IPS DF 6.9 (cell line): ENCODE measurements at places on chromosomes 12 and 14.

DNA sequence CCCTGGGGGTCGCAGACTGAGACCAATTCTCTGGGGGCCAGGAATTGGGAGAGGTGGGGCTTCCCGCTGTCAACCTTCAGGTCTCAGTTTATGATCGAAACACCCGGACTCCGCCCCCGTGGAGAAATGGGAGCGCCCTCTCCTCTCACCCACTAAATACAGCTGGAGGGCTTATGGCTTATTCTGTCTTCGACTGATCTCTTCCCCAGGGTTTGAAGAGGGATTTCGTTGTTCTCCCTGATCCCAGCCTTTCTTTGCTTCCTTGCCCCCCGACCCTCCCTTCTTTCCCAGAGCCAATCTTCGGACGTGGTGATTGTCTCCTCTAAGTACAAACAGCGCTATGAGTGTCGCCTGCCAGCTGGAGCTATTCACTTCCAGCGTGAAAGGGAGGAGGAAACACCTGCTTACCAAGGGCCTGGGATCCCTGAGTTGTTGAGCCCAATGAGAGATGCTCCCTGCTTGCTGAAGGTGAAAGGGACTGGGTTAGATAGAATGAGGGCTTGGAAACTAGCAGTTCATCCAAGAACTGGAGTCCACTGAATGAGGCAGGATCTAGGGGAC, 607 bp downstream of the OS9 start:
- peak overlapping the region; percentile 68 for H3K4me3 ChIP-seq
- no peak for DNase-seq
- H3K36me3 ChIP-seq = no peaks in the 10 kb centered on the region
- no peak overlapping the region for H3K27ac ChIP-seq

DNA sequence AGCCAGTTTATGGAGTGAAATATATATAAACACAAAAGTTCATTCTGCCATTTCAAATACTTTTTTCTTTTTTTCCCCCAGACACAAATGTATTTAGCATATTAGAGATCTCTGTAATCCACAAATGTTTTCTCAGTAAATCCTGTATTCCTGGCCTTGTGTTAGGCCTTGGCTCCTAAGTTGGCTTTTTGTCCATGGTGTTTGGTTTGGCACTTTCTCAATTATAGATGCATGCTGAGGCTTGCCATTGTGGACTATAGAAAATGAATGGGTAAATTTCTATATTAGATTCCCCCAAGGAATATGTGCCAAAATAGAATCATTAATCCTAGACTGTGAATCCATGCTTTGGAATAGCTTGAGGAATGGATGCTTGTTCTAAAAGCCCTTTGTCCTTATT, 17.0 kb downstream of the RIC8B start:
- DNase-seq = no peak
- no peak overlapping the region for H3K4me3 ChIP-seq
- no peaks in the 10 kb centered on the region for H3K36me3 ChIP-seq
- H3K4me1 ChIP-seq = no peaks in the 10 kb centered on the region
- no peak overlapping the region for H3K27ac ChIP-seq
- no peaks in the 10 kb centered on the region for H3K27me3 ChIP-seq

DNA sequence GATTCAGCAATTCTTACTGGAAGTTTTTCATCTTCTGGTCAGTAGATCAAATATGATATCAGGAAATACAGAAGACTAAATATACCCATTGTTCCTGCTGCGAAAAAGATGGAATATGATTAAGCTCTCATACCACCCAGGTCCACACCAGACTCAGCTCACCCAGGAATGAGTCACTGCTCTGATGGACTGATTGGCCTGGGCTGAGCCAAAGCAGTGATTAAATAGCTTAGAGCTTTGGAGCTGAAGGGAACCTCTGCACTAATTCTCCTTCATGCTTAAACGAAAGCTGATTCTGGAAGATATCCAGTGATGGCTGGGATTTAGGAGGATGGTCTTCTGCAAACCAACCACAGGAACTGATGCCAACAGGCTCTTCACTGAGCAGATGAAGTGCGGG, 62.0 kb upstream of the SYT1 start:
- DNase-seq = no peak
- H3K4me3 ChIP-seq = no peak overlapping the region
- H3K27ac ChIP-seq = no peak overlapping the region
- no peaks in the 10 kb centered on the region for H3K4me1 ChIP-seq

DNA sequence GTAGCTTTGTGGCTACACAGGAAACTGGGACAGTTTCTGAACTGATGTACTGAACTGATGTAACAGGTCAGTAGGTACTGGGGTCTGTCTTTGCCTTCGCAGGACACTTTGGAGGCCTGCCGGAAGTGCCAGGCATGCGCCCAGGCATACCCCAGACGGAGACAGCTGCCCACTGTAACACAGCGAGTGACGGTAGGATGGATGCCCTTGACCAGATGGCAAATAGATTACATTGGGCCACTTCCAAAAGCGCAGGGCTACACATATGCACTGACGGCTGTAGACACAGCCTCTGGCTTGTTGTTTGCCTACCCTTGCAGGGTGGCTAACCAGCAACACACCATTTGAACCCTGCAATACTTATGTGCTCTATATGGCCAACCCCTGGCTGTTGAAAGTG, 94.1 kb upstream of the TMPO start:
- H3K36me3 ChIP-seq = no peaks in the 10 kb centered on the region
- no peak for DNase-seq
- H3K27me3 ChIP-seq = no peaks in the 10 kb centered on the region
- H3K4me1 ChIP-seq = peaks cover 3% of the 10 kb centered on the region; the same call in 1 of the 2 replicates
- H3K4me3 ChIP-seq = no peak overlapping the region

DNA sequence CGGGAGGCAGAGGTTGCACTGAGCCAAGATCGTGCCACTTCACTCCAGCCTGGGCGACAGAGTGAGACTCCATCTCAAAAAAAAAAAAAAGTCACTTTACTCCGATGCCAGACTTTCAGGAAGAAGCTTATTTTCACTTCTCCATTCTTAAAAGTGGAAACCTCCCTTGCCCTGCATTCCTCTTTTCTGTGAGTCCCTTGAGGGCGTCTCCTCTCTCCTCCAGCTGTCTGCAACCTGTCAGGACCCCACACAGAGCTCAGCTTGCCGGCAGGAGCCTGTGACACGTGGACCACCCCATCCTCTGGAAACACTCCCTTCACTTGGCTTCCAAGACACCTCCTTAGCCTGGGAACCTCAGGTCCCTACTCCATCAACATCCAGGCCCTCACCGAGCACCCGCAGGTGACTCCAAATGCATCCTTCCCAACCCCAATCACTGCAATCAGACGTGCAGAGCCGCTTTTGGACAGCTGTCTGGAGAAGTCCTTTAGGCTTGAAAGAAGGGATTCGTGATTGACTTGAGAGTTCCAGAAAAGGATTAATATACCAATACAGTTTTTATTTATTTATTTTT, 34.3 kb downstream of the SLC15A4 start:
- H3K4me3 ChIP-seq = no peak overlapping the region

- no peak for DNase-seq
- no peaks in the 10 kb centered on the region for H3K4me1 ChIP-seq
- 0 out of 2 replicates have a peak, but pooled peaks cover 6% of the 10 kb centered on the region for H3K36me3 ChIP-seq
- no peaks in the 10 kb centered on the region for H3K27me3 ChIP-seq
- no peak overlapping the region for H3K27ac ChIP-seq
- H3K4me3 ChIP-seq = no peak overlapping the region
Measured at GRCh38 chr14:103688441-103688840, 26.8 kb downstream of the XRCC3 start.

DNA sequence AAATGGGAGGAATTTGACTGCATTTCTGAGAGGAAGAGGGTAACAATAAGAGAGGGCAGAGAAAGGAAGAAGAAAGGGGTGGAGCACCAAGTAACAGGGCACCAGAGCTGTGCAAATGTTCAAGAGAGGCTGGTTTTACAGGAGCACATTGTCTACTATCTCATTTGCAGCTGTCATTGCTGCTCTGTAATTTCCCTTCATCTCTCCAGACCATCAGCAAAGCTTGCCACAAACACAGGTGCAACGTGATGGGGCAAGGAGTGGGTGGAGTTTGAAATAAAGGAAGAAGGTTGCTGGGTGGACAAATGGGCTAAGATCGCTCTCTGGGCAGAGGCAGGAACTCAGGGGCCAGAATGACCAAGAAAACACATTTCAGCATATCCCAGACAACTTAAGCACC, 47.9 kb upstream of the PLEKHG6 start:
- no peaks in the 10 kb centered on the region for H3K27me3 ChIP-seq
- DNase-seq = no peak
- H3K4me1 ChIP-seq = peaks cover 1% of the 10 kb centered on the region; the same call in 1 of the 2 replicates
- H3K36me3 ChIP-seq = no peaks in the 10 kb centered on the region

- no peak overlapping the region for H3K27ac ChIP-seq
- DNase-seq = no peak
- no peak overlapping the region for H3K4me3 ChIP-seq
- no peaks in the 10 kb centered on the region for H3K36me3 ChIP-seq
- H3K27me3 ChIP-seq = no peaks in the 10 kb centered on the region
Measured at GRCh38 chr14:106844608-106845285, 1318.4 kb downstream of the TMEM121 start.

- H3K4me3 ChIP-seq = no peak overlapping the region
- no peaks in the 10 kb centered on the region for H3K4me1 ChIP-seq
- H3K27me3 ChIP-seq = no peaks in the 10 kb centered on the region
Measured at GRCh38 chr12:39112064-39112463, 206.7 kb upstream of the CPNE8 start.

DNA sequence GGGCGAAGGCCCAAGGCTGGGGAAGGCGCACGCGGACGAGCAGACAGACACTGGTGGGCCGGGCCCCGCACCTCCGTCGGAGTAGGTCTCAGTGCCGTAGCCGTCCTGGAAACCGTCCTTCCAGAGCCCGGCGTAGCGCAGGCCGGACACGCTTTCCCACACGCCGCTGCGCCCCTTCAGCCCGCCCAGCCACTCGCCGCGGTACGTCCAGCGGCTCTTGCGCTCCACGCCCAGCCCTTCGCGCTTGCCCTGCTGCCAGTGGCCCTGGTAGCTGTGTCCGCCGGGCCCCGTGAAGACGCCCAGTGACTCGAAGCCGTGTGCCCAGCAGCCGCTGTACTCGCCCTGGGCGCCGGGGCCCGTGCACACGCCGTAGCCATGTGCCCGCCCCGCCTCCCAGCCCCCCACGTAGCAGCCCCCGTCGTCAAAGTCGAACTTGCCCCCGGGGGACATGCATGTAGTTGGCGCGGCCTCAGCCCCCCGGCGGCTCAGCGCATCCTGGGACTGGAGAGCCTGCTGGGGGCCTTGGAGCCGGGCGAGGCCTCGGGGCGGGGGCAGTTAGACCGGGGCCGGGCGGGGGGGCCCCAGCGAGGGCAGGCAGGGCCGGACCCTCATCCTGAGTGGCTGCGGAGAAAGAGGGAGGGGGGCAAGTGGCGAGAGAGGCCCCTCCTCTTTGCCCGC, 1.4 kb downstream of the JPH4 start:
- H3K27me3 ChIP-seq = peaks cover 8% of the 10 kb centered on the region
- H3K4me1 ChIP-seq = peaks cover 3% of the 10 kb centered on the region; the same call in 1 of the 2 replicates
- H3K27ac ChIP-seq = no peak overlapping the region
- peak overlapping the region; percentile 41; the same call in 1 of the 2 replicates for H3K4me3 ChIP-seq

GRCh38 chr14:74592476-74593201, 19.4 kb downstream of the LTBP2 start:
- no peaks in the 10 kb centered on the region; the same call in 1 of the 2 replicates for H3K4me1 ChIP-seq
- no peaks in the 10 kb centered on the region for H3K36me3 ChIP-seq
- no peaks in the 10 kb centered on the region for H3K27me3 ChIP-seq

GRCh38 chr14:103386713-103387329, 1.6 kb downstream of the MARK3 start:
- H3K4me3 ChIP-seq = peak overlapping the region; percentile 64; the same call in 1 of the 2 replicates
- H3K27me3 ChIP-seq = no peaks in the 10 kb centered on the region
- H3K4me1 ChIP-seq = no peaks in the 10 kb centered on the region
- no peak overlapping the region for H3K27ac ChIP-seq
